Activated naive CD4-positive, alpha-beta T cell treated with anti-CD3 and anti-CD28 coated beads, Interleukin-2, amount 50 U/mL, for 16 hours (primary cell): ENCODE measurements at places on chromosomes 1 and 21.

DNA sequence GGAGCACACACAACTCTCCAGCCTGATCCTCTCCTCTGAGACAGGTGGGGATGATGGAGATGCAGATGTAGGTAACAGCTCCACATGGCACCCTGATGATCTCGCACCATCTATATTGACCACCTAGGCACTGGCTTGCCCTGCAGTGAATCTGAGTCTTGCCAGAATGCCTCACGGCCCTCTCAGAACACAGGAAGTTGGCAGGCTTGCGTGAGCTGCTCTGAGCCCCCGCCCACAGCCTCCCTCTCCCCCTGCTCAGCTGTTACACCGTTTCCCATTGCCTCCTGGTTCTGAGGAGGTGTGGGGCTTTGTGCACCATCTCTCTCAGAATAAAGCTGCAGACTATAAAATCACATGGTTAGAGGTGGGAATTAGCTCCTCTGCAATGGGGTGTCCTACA, 48.0 kb downstream of the URB2 start:
- no peak for DNase-seq

DNA sequence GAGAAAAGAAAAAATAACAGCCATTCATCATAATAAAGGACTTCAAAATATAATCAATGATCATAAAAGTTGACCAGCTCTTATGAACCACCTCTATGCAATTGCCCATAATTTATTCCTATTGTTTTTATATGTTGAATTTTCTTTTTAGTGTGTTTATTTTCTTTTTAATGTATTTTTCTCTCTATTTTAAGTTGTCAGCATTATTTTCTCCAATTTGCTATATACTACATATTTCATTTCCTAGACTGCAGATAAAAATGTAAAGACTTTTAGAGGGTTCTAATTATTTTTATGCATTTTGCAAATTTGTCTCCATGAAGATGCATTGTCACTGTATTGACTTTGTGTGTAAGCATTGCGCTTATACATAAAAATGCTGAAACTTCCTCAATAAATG, 58.4 kb downstream of the MROH9 start:
- no peak for DNase-seq

DNA sequence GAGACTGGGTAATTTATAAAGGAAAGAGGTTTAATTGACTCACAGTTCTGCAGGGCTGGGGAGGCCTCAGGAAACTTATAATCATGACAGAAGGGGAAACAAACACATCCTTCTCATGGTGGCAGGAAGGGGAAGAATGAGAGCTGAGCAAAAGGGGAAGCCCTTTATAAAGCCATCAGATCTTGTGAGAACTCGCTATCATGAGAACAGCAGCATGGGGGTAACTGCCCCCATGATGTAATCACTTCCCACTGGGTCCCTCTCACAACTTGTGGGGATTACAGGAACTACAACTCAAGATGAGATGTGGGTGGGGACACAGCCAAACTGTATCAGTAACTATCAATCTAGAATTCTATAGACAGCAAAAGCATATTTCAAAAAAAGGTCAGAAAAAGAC, 64.7 kb upstream of the ACTRT2 start:
- no peak for DNase-seq

DNA sequence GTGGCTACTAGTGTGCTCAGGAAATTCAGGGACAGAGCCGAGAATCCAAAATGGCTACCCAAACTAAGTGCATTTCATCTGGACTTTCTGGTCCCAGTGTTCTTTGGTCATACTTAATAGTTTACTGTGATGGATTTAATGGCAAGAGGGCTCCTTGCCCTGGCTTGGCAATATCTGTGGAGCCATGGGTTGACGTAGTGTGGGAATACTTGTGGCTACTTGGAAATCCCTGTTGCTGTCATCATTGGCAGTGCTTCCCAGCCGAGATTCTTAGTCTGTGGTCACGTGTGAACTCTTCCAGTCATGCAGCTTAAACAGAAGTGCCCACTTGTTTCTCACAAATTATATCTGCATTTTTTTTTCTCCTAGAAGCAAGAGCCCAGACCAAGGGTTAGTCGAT, 198.9 kb downstream of the HS2ST1 start:
- no peak for DNase-seq

GRCh38 chr1:220430586-220430985, 97.3 kb upstream of the MARK1 start:
- no peak for DNase-seq

DNA sequence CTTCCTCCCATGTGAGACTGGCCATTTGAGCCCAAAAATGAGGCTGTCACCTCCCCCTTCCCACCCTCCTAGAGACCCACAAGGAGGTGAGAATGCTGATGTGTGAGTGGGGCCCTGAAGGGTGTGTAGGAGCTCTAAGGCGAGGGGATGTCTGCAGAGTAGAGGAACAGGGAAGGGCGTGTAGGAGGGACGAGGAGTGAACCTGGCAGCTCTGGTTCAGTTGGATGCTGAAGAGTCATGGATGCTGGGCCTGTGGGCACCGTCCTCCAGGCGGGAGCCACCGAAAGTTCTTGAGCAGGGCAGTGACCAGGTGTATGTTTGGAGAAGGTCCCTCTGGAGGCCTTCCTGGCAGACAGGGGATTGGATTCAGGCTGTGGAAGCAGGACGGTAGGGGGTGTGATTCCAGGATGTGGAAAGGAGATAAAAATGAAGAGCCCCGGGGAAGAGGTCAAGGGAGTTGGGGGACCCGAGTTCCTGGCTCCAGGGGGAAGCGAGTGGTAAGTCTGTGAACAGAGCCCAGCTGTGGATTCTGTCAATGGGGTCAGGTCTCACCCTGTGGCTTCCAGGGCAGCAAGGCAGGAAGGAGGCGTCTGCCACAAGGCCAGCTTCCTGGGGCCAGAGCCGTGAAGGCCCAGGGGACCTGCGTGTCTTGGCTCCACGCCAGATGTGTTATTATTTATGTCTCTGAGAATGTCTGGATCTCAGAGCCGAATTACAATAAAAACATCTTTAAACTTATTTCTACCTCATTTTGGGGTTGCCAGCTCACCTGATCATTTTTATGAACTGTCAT, 7.9 kb downstream of the SAMD11 start:
- DNase-seq = no peak

DNA sequence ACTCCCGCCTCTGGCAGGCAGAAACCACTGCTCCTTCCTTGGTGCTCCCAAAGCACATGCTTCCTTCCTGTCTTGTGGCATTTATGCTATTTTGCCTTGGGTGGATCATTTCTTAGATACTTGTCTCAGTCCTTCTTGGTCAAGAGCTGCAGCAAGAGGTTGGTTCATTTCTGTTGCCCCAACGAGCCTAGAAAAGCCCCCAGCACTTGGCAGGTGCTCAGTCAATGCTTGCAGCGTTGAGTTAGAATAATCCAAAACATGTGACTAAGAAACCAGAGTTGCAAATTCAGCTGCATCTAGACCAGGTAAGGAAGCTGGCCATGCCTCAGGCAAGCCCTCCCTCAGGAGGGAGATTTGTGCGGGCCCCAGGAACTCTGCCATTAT, 42.4 kb upstream of the TENT5C start:
- no peak for DNase-seq
